ENCODE measurements at places on chromosomes 1 and 21. TPM values are rescaled to one million over a fixed set of nuclear protein-coding genes. Genes with fewer than 3 reads are reported as not detected.

TP73 gene
- total RNA-seq = 0.32 TPM

C1orf167 gene
- total RNA-seq = not detected

FCRL2 gene
- 0.03 TPM for total RNA-seq

CD164L2 gene
- total RNA-seq = not detected

DNAJC6 gene
- 0.93 TPM for total RNA-seq

IFI44L gene
- total RNA-seq = not detected

ZNF683 gene
- total RNA-seq = not detected

NBPF6 gene
- not detected for total RNA-seq

CLCNKA gene
- not detected for total RNA-seq

DVL1 gene
- total RNA-seq = 42.8 TPM

SMIM11 gene
- total RNA-seq = 14.2 TPM

TRNP1 gene
- total RNA-seq = 29.5 TPM

LCE2C gene
- not detected for total RNA-seq

DFFB gene
- 8.0 TPM for total RNA-seq

GUCA2A gene
- not detected for total RNA-seq

MTARC1 gene
- 1.6 TPM for total RNA-seq

STYXL2 gene
- total RNA-seq = 0.03 TPM

OR2T1 gene
- not detected for total RNA-seq

SPATA6 gene
- total RNA-seq = 6.8 TPM

MANEAL gene
- total RNA-seq = 22.3 TPM

DCLRE1B gene
- 5.1 TPM for total RNA-seq

F3 gene
- total RNA-seq = 5.1 TPM

NID1 gene
- total RNA-seq = 0.21 TPM

SPRR3 gene
- not detected for total RNA-seq

PEX10 gene
- total RNA-seq = 53.7 TPM

FOXD2 gene
- total RNA-seq = 0.79 TPM

APCS gene
- total RNA-seq = not detected

CYYR1 gene
- not detected for total RNA-seq

NGF gene
- not detected for total RNA-seq

RAB42 gene
- total RNA-seq = not detected

UBL4B gene
- not detected for total RNA-seq

ERMAP gene
- 2.3 TPM for total RNA-seq

FALEC gene
- not detected for total RNA-seq

PGD gene
- total RNA-seq = 36.1 TPM

FYB2 gene
- total RNA-seq = not detected

LDLRAD1 gene
- total RNA-seq = not detected

SLC16A4 gene
- 93.8 TPM for total RNA-seq

PLD5 gene
- not detected for total RNA-seq

FCMR gene
- total RNA-seq = 1.7 TPM

LINGO4 gene
- total RNA-seq = not detected

SPATA17 gene
- total RNA-seq = 1.5 TPM

IFFO2 gene
- total RNA-seq = 6.4 TPM

MSH4 gene
- total RNA-seq = 0.16 TPM

AKR7A3 gene
- total RNA-seq = 0.21 TPM

NFASC gene
- 1.7 TPM for total RNA-seq

HHIPL2 gene
- not detected for total RNA-seq

MATN1 gene
- 0.18 TPM for total RNA-seq

HSD3B2 gene
- 1.1 TPM for total RNA-seq

TFF3 gene
- total RNA-seq = 0.13 TPM

CATSPERE gene
- 0.13 TPM for total RNA-seq

CTH gene
- total RNA-seq = 10.6 TPM

Data from SK-MEL-5 (cell line).